ENCODE measurements at places on chromosomes 3 and 15.

GRCh38 chr3:55122312-55122711, 194.5 kb upstream of the LRTM1 start:
- no peak for DNase-seq

DNA sequence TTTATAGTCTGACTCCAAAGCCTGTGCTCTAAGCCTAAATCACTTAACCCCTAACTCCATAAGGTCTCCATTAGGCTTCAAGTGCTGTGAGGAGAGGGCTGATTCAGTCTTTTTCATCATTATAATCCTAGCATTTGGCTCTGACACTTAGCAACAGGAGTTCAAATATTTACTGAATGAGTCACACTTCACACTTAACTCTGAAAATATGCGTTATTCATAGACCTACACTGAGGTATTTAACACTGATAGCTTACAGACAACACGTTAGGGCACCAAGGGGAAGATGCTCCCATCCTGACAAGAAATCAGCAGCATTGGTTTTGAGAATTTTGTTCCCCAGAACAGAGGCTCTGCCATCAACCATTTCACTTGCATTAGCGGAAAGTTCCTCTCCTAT, 53.5 kb downstream of the MSL2 start:
- DNase-seq = no peak

DNA sequence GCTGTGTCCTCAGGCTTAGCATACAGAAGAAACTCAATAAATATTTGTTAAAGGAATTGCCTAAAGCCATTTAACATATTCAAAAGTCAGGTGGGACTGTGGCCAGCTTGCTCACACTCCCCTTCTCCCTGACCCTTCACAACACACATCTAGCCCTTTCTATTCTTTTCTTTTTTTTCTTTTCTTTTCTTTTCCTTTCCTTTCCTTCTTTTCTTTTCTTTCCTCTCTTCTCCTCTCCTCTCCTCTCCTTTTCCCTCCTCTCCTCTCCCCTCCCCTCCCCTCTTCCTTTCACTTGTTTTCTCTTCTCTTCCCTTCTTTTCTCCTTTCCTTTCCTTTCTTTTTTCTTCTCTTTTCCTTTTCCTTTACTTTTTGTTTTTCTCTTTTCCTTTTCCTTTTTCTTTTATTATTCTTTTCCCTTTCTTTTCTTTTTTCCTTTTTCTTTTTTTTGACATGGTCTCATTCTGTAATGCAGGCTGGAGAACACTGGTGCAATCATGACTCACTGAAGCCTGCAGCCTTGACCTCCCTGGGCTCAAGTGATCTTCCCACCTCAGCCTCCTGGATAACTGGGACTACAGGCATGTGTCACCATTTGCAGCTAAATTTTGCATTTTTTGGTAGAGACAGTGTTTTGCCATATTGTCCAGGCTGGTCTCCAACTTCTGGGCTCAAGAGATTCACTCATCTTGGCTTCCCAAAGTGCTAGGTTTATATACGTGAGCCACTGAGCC, 377.8 kb downstream of the GRM7 start:
- no peak for DNase-seq

GRCh38 chr3:16288664-16289063, 23.7 kb downstream of the OXNAD1 start:
- DNase-seq = no peak

- no peak for DNase-seq
These were observed 549.7 kb upstream of the EPHA6 start for GRCh38 chr3:96264701-96265100.

DNA sequence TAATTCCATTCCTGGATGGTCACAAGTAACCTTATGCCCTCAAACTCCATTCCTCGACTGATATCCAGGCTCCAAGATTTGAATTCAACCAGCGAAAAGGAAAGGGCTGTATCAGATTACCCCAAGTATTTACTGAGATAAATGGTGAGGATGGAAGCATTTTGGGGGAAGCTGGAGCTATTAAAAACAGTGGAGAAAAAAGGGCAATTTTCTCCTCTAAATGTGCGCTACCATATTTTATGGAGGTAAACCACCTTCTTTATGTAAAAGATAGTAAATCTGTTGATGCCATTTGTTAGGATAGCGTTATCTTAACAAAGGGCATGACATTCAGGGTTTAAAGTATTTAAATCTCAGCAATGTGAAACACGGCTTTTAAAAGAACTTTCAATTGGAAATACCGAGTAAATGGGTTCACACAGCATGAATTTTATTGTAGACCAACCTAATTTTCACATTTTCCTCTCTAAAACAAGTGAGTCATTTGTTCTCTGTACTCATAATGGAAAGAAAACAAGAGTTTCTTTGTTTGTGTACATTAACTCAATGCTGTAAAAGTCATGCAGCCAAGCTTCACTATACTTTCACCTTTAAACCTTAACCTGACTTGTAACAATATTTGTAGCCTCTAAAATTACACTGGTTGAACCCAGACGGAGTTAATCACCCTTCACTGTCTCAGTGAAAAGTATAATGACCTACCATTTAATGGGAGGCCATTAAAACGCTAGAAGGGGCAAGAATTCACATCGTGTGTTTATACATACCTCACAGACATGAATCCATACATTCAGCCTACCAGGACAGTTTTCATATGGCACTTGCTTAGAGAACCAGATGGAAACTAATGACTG, 773.4 kb downstream of the ROBO1 start:
- DNase-seq = no peak

- no peak for DNase-seq
These were observed 172.0 kb upstream of the HES1 start for GRCh38 chr3:193963808-193964516.

GRCh38 chr3:136632625-136633081, 119.5 kb downstream of the STAG1 start:
- no peak for DNase-seq

All from dorsolateral prefrontal cortex (tissue), 122 donors.